CD4-positive, alpha-beta T cell treated with Interleukin-15 for 4 hours (primary cell): ENCODE measurements at places on chromosomes 5 and 9.

DNA sequence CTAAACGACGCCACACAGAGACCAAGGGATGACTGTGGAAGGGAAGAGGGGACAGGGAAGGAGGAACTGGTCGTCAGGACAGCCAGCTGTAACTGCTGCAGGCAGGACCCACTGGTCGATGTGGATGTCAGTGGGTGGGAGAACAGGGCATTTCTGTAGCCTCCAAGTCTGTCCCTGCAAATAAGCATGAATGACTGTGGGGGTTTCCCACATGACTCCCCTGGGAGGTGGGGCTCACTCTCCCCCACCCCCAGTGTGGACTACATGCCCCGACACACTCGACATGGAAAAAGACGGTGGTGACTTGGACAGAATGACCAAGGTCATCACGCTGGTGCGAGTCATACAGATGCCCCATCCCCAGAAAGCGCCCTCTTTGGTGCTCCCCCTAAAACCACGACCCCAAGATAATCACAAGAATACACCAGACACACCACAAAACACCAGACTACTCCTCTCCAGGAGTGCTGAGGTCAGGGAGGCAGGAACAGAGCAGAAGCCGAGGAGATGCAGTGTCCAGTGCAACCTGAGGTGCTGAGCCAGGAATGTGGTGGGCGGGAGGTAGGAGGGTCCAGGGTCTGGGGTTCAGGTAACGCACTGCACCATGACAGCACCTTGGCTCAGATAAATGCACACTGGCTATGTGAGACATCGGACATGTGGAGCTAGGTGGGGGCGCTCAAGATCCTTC is 64.9 kb downstream of the SECISBP2 start:
- DNase-seq, result no peak

DNA sequence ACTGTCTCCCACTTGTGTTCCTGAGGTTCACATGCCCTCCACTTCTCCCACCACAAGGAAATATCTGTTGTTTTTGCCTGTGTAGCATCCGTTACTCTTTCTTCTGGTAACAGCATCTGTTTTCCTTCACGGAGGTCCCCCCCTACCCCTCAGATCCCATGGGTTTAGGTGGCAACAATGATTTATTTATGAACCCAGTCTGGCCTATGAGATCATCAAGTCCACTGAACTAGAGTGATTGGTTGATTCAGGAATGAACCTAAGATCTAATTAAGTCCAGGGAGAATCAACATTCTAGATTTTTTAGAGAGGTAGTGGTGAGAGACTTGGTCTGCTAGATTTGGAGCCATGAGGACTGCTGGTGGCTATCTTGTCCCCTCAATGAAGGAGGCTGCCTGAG is 166.8 kb downstream of the NR3C1 start:
- DNase-seq, result no peak

GRCh38 chr9:22056402-22056801 is 47.3 kb upstream of the CDKN2B start:
- no peak for DNase-seq

- no peak for DNase-seq
These were observed 41.5 kb upstream of the PPP3R2 start for GRCh38 chr9:101636247-101636646.

- no peak for DNase-seq
These were observed 51.5 kb downstream of the WNK2 start for GRCh38 chr9:93235300-93235960.
